ENCODE measurements at places on chromosomes 11 and 22.

GRCh38 chr11:6457581-6458320 is 16.0 kb downstream of the TRIM3 start:
- DNase-seq = no peak
- no peak overlapping the region for H3K4me3 ChIP-seq
- H3K27me3 ChIP-seq = no peaks in the 10 kb centered on the region
- peaks cover 8% of the 10 kb centered on the region for H3K4me1 ChIP-seq

- H3K27ac ChIP-seq = no peak overlapping the region
- H3K36me3 ChIP-seq = no peaks in the 10 kb centered on the region
- no peak overlapping the region for H3K4me3 ChIP-seq
- H3K4me1 ChIP-seq = no peaks in the 10 kb centered on the region
Measured at GRCh38 chr11:107041088-107041444, 22.8 kb upstream of the GUCY1A2 start.

DNA sequence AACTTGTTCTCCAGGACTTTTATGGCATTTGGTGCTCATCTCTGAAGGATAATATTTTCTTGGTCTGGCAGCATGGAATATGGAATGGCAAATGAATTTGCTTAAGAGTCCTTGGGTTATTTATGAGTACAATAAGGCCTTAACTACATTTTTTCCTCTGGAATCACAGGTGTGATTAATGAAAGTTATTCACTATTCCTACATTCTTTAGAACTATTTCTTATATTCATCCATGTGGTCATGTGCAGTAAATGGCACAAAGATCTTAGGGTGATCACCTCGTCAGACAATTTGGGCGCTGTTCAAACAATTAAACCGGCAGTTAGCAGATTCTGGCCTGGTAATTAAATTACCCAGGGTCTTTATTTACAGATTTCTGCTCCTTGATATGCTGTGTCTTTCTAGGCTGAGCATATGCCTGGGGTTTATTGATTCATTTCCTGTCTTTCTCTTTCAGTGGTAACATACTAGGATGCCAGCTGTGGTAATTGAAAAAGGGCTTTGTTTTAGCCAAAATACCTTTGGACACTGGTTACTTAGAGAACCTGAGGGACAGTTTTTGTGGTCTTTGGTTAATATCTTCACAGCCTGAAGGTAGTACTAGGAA is 31.6 kb downstream of the SIK2 start:
- H3K27me3 ChIP-seq = no peaks in the 10 kb centered on the region
- H3K4me1 ChIP-seq = peaks cover 29% of the 10 kb centered on the region
- DNase-seq = no peak

DNA sequence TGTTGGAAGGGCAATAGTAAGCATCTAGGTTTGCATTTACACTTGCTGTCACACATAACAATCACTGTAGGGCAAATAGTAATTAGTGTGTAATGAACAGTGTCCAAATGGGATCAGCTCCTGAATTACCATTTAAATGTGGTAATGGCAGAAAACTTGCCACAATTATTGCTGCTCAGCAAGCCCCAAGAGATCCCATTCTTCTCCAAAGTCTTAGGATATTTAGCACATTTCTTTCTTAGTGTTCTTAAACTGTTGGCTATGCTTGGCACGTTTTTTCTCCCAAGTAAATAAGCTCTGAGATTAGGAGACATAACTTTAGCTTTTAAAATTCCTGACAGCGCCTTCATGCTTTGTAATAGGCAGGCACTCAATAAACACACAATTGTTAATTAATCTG is 1037.0 kb downstream of the DLG2 start:
- DNase-seq = no peak
- H3K27me3 ChIP-seq = no peaks in the 10 kb centered on the region
- H3K27ac ChIP-seq = no peak overlapping the region
- peaks cover 2% of the 10 kb centered on the region for H3K36me3 ChIP-seq

DNA sequence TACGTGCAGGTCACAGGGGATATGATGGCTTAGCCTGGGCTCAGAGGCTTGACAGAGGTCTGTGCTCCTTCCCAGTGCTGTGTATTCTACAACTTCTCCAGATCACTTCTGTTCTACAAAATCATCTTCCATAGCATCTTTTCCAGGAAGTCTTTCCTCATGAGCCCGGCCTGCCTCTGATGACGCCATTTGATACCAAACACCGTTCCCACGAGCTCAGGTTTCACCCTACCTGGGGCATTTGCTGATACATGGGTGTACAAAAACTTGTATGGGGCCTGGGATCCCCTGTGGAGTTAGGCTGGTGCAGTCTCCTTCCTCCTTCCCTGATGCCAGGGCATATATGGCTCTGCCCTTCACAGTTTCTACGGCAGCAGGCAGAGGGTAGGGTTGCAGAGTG is 78.7 kb downstream of the NECTIN1 start:
- peaks cover 25% of the 10 kb centered on the region for H3K27me3 ChIP-seq
- H3K4me3 ChIP-seq = no peak overlapping the region
- no peak for DNase-seq
- peaks cover 2% of the 10 kb centered on the region for H3K4me1 ChIP-seq
- no peak overlapping the region for H3K27ac ChIP-seq
- H3K36me3 ChIP-seq = no peaks in the 10 kb centered on the region

GRCh38 chr11:64724863-64725532 is 2.0 kb upstream of the NRXN2 start:
- H3K4me1 ChIP-seq = peaks cover 24% of the 10 kb centered on the region
- DNase-seq = no peak
- H3K36me3 ChIP-seq = peaks cover 5% of the 10 kb centered on the region
- no peak overlapping the region for H3K4me3 ChIP-seq
- H3K27ac ChIP-seq = peak overlapping the region; percentile 41

- H3K4me1 ChIP-seq = peaks cover 31% of the 10 kb centered on the region
- no peak overlapping the region for H3K4me3 ChIP-seq
- no peaks in the 10 kb centered on the region for H3K27me3 ChIP-seq
- H3K36me3 ChIP-seq = peaks cover 3% of the 10 kb centered on the region
Measured at GRCh38 chr11:72030472-72031045, 31.9 kb downstream of the IL18BP start.

GRCh38 chr11:28526406-28526751 is 418.2 kb downstream of the METTL15 start:
- H3K27ac ChIP-seq = no peak overlapping the region
- H3K27me3 ChIP-seq = no peaks in the 10 kb centered on the region
- H3K4me1 ChIP-seq = no peaks in the 10 kb centered on the region
- no peaks in the 10 kb centered on the region for H3K36me3 ChIP-seq
- DNase-seq = no peak
- no peak overlapping the region for H3K4me3 ChIP-seq

GRCh38 chr22:48948575-48949170 is 879.0 kb downstream of the BRD1 start:
- H3K4me3 ChIP-seq = no peak overlapping the region
- peaks cover 6% of the 10 kb centered on the region for H3K4me1 ChIP-seq
- no peak for DNase-seq
- H3K36me3 ChIP-seq = no peaks in the 10 kb centered on the region

DNA sequence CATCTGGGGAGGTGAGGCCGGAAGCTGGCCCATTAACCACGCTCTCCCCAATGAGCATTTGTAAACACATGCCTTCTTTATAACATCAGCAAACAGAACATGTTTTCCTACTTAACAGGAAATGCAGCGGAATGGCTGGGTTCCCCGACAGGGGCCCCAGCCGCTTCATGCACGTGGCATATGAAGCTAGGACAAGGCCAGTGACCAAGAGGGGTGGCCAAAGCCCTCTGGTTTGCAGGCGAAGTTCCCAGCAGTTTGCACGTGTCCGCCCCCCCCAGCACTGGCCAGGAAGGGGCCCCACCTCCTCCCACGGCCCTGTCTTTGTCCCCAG is 38.7 kb upstream of the LINC01488 start:
- peaks cover 2% of the 10 kb centered on the region for H3K4me1 ChIP-seq
- H3K36me3 ChIP-seq = no peaks in the 10 kb centered on the region
- DNase-seq = no peak
- H3K4me3 ChIP-seq = peak overlapping the region; percentile 66

- H3K36me3 ChIP-seq = no peaks in the 10 kb centered on the region
- H3K4me1 ChIP-seq = peaks cover 55% of the 10 kb centered on the region
- no peak overlapping the region for H3K4me3 ChIP-seq
- DNase-seq = no peak
- H3K27ac ChIP-seq = peak overlapping the region; percentile 100
- H3K27me3 ChIP-seq = no peaks in the 10 kb centered on the region
Measured at GRCh38 chr22:23236440-23237184, 56.3 kb downstream of the BCR start.

GRCh38 chr11:117279711-117280376 is 11.3 kb upstream of the BACE1-AS start:
- DNase-seq = no peak
- H3K27me3 ChIP-seq = no peaks in the 10 kb centered on the region
- H3K4me3 ChIP-seq = peak overlapping the region; percentile 88
- peaks cover 43% of the 10 kb centered on the region for H3K4me1 ChIP-seq

GRCh38 chr22:44286646-44287045 is 26.1 kb downstream of the SHISAL1 start:
- H3K27me3 ChIP-seq = peaks cover 40% of the 10 kb centered on the region
- peaks cover 6% of the 10 kb centered on the region for H3K4me1 ChIP-seq
- H3K36me3 ChIP-seq = no peaks in the 10 kb centered on the region
- no peak for DNase-seq

- DNase-seq = no peak
- H3K27me3 ChIP-seq = peaks cover 11% of the 10 kb centered on the region
- H3K4me3 ChIP-seq = no peak overlapping the region
- no peaks in the 10 kb centered on the region for H3K4me1 ChIP-seq
- H3K27ac ChIP-seq = no peak overlapping the region
Measured at GRCh38 chr11:68670208-68670992, 13.9 kb upstream of the GAL start.

- H3K4me1 ChIP-seq = peaks cover 15% of the 10 kb centered on the region
- DNase-seq = no peak
- H3K4me3 ChIP-seq = peak overlapping the region; percentile 41
Measured at GRCh38 chr22:46593211-46593681, 26.9 kb upstream of the GRAMD4 start.

- no peaks in the 10 kb centered on the region for H3K27me3 ChIP-seq
- DNase-seq = no peak
- peak overlapping the region; percentile 57 for H3K4me3 ChIP-seq
- H3K27ac ChIP-seq = no peak overlapping the region
- peaks cover 5% of the 10 kb centered on the region for H3K36me3 ChIP-seq
Measured at GRCh38 chr11:2994336-2994730, 2.2 kb upstream of the NAP1L4 start.

- peaks cover 2% of the 10 kb centered on the region for H3K4me1 ChIP-seq
- H3K27ac ChIP-seq = no peak overlapping the region
- peaks cover 35% of the 10 kb centered on the region for H3K27me3 ChIP-seq
Measured at GRCh38 chr11:76752321-76753143, 30.6 kb upstream of the TSKU start.

- no peak for DNase-seq
- H3K4me3 ChIP-seq = no peak overlapping the region
- H3K27me3 ChIP-seq = no peaks in the 10 kb centered on the region
- H3K36me3 ChIP-seq = no peaks in the 10 kb centered on the region
- H3K4me1 ChIP-seq = peaks cover 28% of the 10 kb centered on the region
- peak overlapping the region; percentile 94 for H3K27ac ChIP-seq
Measured at GRCh38 chr11:75565221-75565814, 3.3 kb downstream of the SERPINH1 start.

- H3K27me3 ChIP-seq = no peaks in the 10 kb centered on the region
- H3K4me3 ChIP-seq = peak overlapping the region; percentile 93
- peak overlapping the region; percentile 86 for H3K27ac ChIP-seq
- peaks cover 2% of the 10 kb centered on the region for H3K36me3 ChIP-seq
- peaks cover 22% of the 10 kb centered on the region for H3K4me1 ChIP-seq
Measured at GRCh38 chr11:64245797-64246620, 734 bp downstream of the PPP1R14B start.

DNA sequence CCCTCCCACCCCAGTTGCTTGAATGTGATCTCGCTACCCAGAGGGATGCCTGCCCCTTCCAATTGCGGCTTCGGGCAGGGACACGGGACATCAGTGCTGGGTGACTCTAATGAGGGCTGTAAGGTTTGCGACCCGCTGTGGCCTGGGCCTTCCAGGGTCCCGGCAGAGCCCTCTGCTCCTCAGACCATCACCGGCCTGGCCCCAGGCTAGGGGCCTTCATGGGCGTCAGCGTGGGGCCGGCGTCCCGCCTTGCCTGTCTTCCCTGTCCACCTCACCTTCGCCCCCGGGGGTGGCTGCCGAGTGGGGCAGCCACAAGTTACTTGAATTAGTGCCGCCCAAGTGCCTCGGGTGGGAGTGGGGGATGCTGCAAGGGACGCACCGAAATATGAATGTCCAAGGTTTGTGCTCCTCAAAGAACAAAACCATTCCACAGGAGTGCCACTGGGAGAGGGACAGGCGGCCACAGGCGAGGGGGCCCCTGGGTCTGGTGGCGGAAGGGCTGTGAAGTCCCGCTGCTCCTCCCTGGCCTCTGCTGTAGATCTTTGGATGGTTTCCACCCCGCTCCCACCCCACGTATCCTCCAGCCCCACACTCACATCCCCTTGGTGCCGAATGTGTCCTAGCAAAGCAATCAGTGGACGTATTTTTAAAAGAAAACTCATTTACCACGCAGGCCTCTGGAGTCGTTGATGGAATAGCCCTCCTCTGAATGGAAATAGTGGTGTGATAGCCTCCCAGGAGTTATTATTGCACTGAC is 317.1 kb downstream of the NTM start:
- DNase-seq = no peak
- no peak overlapping the region for H3K27ac ChIP-seq
- peaks cover 31% of the 10 kb centered on the region for H3K27me3 ChIP-seq
- no peak overlapping the region for H3K4me3 ChIP-seq
- peaks cover 2% of the 10 kb centered on the region for H3K36me3 ChIP-seq

- DNase-seq = no peak
- H3K27ac ChIP-seq = no peak overlapping the region
- no peak overlapping the region for H3K4me3 ChIP-seq
- no peaks in the 10 kb centered on the region for H3K4me1 ChIP-seq
Measured at GRCh38 chr11:30705913-30706675, 119.9 kb upstream of the MPPED2 start.

DNA sequence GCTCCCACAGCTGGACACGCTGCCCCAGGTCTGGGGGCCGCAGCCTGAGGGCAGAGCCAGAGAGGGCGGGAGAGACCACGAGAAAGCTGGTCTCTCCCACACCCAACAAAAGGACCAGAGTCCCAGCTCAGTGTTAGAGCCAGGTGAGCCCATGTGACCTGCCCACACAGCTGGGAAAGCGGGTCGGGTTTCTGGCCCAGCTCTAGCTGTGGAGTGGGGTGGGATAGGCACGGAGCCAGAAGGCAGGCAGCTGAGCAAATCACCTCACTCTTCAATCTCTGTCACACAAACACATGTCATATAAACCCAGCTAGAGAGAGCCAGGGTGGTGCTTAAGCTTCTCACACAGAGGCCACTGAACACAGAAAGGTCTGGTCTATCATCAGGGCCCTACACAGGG is 7.8 kb upstream of the EIF3D start:
- no peaks in the 10 kb centered on the region for H3K36me3 ChIP-seq
- peaks cover 1% of the 10 kb centered on the region for H3K4me1 ChIP-seq
- H3K4me3 ChIP-seq = no peak overlapping the region
- DNase-seq = no peak
- H3K27me3 ChIP-seq = no peaks in the 10 kb centered on the region

GRCh38 chr11:126707498-126707897 is 293.1 kb downstream of the KIRREL3 start:
- no peak overlapping the region for H3K27ac ChIP-seq
- no peak for DNase-seq
- peaks cover 23% of the 10 kb centered on the region for H3K27me3 ChIP-seq
- no peak overlapping the region for H3K4me3 ChIP-seq

- H3K27ac ChIP-seq = no peak overlapping the region
- H3K27me3 ChIP-seq = no peaks in the 10 kb centered on the region
- H3K36me3 ChIP-seq = peaks cover 9% of the 10 kb centered on the region
- peaks cover 5% of the 10 kb centered on the region for H3K4me1 ChIP-seq
Measured at GRCh38 chr11:47051217-47051616, 114.7 kb downstream of the CSTPP1 start.
